NCI-H345 (cell line): ENCODE measurements at places on chromosomes 2 and 18.
A peak's percentile ranks its signal among the peaks of the same experiment; 100 is the strongest.

DNA sequence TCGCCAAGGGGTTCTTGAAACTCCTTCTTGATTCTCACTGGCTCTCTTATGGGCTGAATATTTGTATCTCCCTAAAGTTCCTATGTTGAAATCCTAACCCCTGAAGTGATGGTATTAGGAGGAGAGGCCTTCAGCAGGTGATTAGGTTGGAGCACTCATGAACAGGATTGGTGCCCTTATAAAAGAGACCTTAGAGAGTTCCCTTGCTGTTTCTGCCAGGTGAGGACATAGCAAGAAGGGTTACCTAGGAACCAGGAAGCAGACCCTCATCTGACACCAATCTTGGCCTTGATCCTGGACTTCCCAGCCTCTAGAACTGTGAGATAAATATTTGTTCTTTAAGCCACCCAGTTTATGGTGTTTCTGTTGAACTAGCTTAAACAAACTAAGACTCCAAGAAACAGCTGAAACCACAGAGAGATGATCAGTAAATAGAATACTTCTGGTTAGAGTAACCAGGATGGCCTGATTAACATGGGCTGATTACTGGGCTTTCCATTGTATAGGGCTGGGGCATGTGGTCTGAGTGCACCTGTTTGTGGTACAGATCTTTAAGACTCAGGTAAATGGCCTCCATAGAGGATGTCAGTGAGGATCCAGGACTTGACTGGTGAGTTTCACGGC is 7.7 kb upstream of the CDC42EP3 start:
- no peak for DNase-seq

GRCh38 chr18:45166836-45167551 is 448.3 kb upstream of the SLC14A2 start:
- no peak for DNase-seq

DNA sequence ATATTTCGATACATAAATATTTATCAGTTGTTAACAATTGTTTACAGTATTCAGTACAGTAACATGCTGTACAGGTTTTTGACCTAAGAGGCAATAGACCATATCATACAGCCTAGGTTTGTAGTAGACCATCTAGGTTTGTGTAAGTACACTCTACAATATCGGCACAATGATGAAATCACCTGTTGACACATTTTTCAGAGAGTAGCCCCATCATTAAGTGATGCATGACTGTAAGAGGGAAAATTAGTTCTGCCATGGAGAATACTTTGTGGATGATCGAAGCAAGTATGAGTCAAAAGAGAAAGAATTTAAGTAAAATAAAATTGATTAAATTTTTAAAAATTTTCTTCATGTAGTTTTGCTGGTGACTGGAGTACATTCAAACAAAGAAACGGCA is 32.6 kb downstream of the VIT start:
- no peak for DNase-seq

DNA sequence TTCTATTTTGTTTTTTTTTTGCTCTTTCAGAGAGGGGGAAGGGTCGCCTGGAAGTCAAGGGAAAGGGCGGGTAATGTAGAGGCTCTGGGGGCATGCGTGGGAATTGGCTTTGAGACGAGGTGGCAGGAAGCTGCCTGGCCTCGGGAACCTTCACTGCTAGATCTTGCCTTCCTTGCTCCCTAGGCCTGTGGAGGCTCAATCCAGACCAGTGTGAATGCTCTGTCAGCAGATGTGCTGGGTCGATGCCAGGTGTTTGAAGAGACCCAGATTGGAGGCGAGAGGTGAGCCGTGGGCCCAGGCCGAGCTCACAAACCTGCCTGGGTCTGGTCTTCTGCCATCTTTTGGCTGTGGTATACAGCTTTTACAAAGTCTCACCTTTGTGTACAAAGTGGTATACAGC is 15.5 kb downstream of the CCT7 start:
- DNase-seq: no peak

DNA sequence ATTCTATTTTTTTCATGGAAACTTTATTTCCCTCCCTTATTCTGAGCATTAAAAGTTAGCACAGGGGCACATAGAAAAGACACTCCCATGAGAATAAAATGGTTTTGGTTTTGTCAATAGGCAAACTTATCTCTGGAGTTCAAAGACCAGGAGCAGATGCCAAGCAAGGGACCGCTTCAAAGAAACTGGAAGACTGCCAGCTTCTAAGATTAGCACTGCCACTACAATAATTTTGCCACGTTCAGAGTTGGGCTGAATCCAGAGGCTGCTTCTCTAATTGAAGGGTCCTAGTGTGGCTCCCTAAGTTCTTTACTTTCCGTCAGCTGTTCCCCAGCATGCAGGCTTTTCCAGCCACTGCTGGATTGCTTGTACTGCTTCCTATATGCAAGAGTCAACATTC is 681.0 kb upstream of the GCFC2 start:
- peak; percentile 62 for DNase-seq

- no peak for DNase-seq
Observed at GRCh38 chr2:64888591-64889309, 100.4 kb upstream of the SLC1A4 start.

DNA sequence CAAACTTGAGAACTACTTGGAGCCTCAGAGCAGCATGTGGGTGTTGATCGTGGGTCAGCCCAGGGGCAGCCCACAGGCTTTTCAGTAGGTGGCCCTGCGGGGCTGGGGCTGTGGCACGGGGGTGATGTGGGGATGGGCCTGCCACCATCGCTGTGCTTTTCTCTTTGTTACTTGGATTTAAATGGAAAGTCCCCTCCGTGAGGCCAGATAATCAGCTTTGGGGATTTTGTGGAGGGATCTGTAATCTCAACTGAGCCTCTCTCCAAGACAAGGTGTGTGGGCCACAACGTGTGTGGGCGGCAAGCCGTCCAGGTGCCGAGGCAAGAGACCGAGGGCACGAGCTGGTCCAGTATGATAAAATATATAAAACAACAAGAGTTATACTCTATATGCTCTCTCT is 16.7 kb downstream of the COLEC11 start:
- no peak for DNase-seq

- no peak for DNase-seq
Observed at GRCh38 chr2:134936691-134937090, 18.1 kb downstream of the CCNT2 start.

DNA sequence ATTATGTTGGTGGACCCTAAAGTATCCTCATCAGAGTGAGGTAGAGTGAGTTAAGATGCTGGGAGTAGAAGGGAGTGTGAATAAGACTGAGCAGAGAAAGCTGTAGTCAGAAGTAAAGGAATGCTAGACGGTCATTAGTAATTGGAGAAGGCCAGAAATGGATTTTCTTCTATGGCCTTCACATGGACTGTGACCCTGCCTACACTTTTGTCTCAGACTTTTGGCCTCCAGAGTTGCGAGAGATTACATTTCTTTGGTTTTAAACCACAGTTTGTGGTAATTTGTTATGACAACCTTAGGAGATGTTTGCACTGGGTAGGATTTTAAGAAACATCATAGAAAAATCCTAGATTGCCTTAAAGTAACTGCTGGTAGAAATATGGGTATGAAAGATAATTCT is 1267.7 kb upstream of the TMEFF2 start:
- no peak for DNase-seq

GRCh38 chr2:46451131-46451711 is 28.1 kb upstream of the TMEM247 start:
- DNase-seq: no peak

DNA sequence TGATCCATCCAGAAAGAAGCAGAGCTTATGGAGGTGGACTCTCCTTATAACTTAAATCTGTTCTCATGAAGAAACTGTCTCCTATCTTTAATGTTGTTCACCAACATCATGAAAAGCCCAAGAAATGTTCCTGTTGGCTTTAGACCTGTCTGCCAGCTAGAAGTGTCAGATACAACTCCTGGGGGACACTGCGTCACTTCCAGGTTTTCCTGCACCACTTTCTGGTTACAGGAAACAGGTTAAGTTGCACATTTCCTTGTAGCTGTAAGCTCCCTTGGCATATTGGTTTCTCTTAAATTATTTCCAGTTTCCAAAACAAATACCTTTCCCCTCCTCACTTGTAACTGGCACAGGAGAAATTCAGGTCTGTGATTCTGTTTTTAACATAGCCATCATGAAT is 2.9 kb downstream of the CEP68 start:
- DNase-seq: no peak

- DNase-seq: no peak
Observed at GRCh38 chr2:231909631-231910030, 16.6 kb downstream of the NPPC start.

- DNase-seq: no peak
Observed at GRCh38 chr2:216636551-216637450, 3.6 kb downstream of the IGFBP2 start.

DNA sequence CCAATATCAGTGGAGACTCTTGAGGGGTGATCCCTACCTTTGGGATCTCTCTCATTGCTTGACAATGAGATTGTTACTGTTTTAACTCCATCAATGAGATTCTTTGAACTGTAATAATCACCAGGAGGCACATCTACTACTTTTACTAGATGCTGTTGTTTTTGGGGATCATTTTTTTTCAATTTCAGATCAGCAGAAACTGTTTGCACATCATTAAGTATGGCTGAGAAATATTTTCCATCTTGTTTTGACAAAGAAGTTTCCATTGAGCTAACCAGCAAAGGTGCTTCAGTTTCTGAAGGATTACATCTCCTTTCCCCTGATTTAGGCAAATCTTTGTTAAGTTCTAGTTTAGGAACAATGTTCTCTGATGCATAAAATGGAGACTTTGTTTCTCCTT is 54.8 kb upstream of the SLC4A10 start:
- DNase-seq: no peak

DNA sequence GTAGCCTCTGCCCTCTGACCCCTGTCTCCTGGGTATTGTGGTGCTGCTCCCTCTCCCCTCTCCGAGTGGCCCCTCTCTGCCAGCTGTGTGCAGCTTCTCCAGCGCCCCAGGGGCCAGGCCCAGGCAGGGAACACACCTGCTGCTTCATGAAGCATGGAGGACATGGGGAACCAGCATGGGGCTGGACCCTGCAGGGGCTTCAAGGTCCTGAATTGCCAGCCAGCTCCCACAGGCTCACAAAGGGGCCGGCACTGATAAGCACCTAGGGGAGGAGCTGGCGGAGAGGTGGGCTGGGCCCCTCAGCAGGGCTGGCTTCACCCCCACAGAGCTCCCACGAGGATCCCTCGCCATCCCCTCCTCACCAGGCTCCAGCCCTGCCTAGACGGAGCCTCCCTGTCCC is 77.4 kb upstream of the GPC1 start:
- peak; percentile 47 for DNase-seq

DNA sequence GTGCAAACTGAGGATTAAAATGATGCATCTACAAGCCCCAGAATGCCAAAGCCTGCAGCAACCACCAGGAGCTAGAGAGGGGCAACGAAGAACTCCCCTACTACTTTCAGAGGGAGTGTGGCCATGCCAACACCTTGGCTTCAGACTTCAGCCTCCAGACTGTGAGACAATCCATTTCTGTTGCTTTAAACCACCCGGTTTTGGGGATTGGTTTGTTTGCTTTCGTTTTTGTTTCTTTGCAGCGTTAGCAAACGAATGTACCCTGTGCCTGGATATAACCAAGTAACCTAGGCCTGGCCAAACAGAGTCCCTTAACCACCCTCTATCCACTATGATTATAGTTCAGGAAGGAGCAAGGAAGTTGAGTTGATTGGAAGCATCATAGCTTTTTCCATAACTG is 171.2 kb upstream of the NCK2 start:
- DNase-seq: no peak

DNA sequence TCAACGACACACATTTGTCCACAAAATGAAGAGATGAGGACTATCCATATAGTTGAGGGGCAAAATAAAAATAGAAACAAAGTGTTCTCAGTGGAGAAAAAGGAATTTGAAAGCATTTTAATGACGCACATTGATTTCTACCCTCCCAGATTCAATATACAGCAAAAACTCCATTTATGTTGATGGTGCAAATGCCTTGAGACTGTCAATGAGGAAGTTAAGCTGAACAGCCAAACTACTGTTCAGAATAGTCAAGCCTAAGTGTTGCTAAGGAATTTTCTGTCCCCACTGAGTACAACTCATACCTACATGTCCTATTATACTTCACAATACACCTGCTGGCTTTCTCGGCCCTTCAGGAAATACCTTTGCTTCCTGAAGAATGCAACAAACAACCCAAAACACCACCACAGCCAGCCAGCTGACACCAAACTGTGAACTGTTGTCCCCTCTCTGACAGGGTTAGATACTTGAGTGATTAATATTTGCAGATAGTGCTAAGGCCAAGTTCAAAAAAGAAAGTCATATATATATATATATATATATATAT is 27.8 kb upstream of the DARS1 start:
- no peak for DNase-seq

GRCh38 chr2:218229851-218230250 is 12.9 kb downstream of the ARPC2 start:
- DNase-seq: no peak

- DNase-seq: no peak
Observed at GRCh38 chr18:43129946-43130524, 14.6 kb upstream of the RIT2 start.

- DNase-seq: no peak
Observed at GRCh38 chr2:181462033-181462432, 4.8 kb downstream of the ITGA4 start.

DNA sequence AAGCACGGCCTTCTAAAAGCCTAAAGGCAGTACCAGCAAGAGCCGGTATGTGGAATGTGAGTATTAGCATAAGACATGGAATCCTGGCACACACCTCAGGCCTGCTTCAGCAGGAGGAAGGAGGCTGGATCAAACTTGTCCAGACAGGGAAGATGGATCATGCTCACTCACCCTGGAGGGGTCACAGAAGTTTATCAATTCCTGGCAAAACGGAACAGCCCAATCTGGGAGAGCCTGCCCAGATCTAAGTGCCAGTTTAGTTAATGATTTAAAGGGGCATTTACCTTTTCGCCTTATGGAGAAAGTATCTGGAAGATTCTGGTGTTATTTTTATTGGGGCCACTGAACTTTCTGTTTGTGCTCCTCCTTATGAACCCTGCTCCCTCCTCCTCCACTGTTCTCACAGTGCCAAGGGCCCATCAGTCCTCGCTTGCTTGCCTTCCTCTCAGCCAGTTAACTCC is 58.3 kb upstream of the NFE2L2 start:
- no peak for DNase-seq

DNA sequence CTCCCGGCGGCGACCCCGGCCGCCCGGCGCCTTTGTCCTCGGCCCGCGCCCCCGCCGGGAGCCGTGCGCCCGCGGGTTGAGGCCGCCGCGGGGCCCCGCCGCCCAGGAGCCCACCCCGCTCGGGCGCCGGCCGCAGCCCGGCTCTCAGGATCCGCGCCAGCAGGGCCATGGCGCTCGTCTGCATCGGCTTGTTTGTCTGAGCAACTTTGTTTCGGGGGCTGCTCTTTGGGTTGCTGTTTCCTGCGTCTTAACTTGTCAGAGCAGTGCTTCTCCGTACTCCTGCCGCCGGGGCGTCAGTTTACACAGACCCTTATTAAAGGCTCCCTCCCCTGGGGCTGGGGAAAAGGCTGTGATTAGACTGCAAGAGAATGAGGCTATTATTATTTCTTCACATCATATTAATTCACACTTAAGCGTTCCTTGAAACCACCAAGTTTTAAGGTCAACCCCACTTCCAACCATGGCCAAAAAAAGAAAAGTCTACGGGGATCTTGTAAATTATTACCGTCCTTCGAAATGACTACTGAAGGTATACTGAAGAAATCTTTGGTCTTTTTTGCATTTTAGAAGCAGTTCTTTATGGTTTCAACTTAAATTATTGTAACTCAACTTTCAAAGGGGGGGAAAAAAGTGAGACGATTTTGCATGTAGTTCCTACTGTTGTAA is at the start of gene CYP27C1:
TSS of gene CYP27C1 (minus strand) at position 198 of the 666 bp plus-strand sequence. CDS start at position 169, 29 bp downstream.
- DNase-seq: peak; percentile 17

- no peak for DNase-seq
Observed at GRCh38 chr2:142533177-142533576, 344.3 kb upstream of the KYNU start.

GRCh38 chr18:28689588-28689987 is 512.7 kb upstream of the CDH2 start:
- DNase-seq: no peak

- DNase-seq: no peak
Observed at GRCh38 chr2:204005940-204006721, 69.6 kb downstream of the ICOS start.
